Articular chondrocyte of knee joint (primary cell): ENCODE measurements at places on chromosomes 16 and 17. TPM values are rescaled to one million over a fixed set of nuclear protein-coding genes. Genes with fewer than 3 reads are reported as not detected.

Gene GSDMA
- 0.22 and 0.39 TPM in 2 replicates for total RNA-seq

Gene ITGAX
- total RNA-seq = under 0.01 and 0.52 TPM in 2 replicates

Gene TMEM100
- 0.91 and 1.2 TPM in 2 replicates for total RNA-seq

Gene FNDC8
- not detected in 2 replicates for total RNA-seq

Gene ULK2
- total RNA-seq = 26.9 and 31.0 TPM in 2 replicates

Gene CDT1
- 5.4 and 7.6 TPM in 2 replicates for total RNA-seq

Gene CTRB1
- not detected in 2 replicates for total RNA-seq

Gene TBC1D3G
- not detected in 2 replicates for total RNA-seq

Gene TEKT5
- total RNA-seq = 0.13 and 0.22 TPM in 2 replicates

Gene BCL7C
- total RNA-seq = 34.6 and 38.0 TPM in 2 replicates

Gene CTRL
- total RNA-seq = 0.13 and 0.32 TPM in 2 replicates

Gene CX3CL1
- 0.65 and 1.5 TPM in 2 replicates for total RNA-seq

Gene KRTAP3-2
- not detected in 2 replicates for total RNA-seq

Gene PPP1R1B
- total RNA-seq = not detected in 2 replicates

Gene TMEM114
- not detected in 2 replicates for total RNA-seq
